Fibroblast of skin of left quadriceps (primary cell): ENCODE measurements at places on chromosomes 12 and 14.

DNA sequence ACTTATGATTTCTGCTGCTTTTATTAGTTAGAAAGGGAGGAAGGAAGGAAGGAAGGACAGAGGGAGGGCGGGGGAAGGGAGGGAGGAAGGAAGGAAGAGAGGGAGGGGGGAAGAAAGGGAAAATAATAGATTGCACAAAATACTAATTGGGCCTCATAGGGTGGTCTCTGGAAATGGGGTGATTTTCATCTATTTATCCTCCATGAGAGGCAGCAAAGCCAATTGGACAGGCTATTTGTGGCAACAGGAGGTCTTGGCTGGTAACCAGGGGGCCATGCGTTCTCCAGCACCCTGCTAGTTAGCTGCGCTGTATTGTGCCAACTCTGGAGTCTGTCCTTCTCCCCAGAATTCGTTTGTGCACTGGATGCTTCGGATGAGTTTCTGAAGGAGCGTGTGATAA, 24.1 kb upstream of the PAPOLA start:
- no peak for DNase-seq

DNA sequence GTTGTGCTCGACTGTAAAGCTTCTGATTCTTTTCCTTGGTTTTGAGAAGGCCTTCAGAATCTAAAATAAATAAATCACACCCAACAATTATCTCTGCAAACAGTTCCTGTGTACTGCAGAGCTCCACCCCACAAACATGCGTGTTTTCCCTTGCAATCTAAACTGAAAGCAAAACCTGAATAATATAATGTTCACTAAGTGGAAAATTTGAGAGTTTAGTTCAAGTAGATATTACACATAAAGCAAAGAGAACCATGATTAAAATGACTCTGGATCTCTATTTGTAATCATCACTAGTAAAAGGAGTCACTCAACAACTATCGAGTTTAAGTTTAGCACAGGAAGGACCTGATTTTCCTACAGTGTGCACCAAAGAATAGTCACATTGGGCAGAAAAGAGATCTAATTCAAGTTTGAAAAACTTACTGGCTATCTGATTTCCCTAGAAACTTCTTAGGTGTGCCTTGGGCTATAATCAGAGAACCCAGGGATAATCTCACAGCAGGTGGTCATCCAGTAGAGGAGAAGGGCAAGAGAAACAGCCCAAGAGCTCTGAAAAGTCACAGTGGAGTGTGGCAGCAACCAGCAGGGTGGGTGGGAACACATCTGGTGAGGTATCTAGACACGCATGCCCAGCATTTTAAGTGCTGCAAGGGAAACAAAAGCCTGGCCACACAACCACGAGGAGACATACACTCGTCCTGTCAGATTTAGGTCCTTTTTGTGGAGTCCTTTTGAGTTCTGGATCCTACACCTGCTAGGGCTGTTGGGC, 25.4 kb downstream of the ATG14 start:
- DNase-seq: no peak

GRCh38 chr12:39606712-39607423, 12.7 kb downstream of the ABCD2 start:
- DNase-seq: no peak

- no peak for DNase-seq
These were observed 4.3 kb upstream of the KRT81 start for GRCh38 chr12:52295663-52296062.

DNA sequence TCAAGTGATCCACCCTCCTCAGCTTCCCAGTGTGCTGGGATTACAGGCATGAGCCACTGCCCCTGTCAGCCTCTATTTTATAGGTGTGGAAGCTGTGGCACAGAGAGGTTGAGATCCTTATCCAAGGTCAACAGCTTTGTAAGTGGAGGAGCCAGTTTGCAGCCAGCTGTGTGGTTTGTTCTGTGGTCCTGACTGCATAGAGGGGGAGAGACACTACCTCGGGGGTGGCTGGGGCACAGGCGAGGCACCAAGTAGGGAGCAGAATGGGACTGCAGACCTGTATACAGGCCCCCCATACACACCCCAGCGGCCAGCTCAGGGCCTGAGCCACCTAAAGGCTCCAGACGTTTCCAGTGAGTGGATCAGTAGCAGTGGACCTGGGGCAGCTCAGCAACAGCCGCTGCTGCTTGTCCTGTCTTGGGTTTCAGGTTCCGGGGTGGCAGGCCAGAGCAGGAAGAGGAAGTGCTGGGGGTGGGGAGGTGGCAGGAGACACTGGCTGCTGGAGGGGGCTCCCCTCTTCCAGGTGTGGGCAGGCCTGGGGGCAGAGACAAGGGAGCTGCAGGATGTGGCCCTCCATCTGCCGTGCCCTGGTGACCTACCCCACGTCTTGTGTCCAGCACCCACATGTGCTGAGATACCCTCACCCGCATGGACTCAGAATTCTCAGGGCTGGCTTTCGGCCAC, 11.0 kb downstream of the ORAI1 start:
- no peak for DNase-seq

GRCh38 chr12:110042264-110042663, 6.1 kb downstream of the C12orf76 start:
- DNase-seq: no peak

DNA sequence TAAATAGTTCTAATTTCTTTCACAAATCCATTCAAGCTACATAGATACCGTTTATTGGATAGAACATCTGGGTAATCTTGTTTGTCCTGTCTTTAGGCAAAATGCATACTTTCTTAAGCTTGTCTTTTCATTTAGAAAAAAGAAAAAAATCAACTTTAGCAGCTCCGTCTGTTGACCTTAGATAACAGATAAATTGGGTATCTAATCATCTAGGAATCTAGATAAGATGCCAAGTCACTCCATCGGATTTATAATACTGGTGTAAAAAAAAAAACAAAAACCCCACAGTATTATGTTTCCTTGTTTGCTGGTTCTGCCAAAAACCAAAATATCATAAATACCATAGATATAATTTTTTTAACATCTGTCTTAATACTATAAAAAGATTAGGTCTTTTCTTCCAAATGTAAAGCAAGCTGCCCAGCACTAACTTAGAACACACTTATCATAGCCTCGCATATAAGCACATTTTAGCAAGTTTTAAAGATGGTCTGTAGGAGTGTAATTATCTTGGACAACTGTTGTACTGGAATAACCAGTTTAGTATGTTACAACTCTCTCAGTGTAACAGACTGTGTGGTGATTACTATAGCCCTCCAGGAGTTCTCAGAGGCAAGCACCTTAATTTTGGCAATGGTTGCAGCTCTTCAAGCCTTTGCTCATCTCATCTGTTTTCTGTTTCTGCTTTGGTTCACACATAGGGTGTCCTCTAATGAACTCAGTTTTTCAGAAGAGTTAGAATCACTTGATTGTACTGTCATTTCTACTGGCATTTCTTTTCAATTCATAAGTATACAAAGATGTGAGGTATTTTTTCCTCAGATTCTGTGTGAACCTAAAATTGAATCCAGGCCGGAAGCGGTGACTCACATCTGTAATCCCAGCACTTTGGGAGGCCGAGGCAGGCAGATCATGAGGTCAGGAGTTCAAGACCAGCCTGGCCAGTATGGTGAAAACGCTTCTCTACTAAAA, 83.1 kb downstream of the ANO6 start:
- peak; percentile 56 for DNase-seq
